ENCODE measurements at places on chromosomes 12 and 14. TPM values are rescaled to one million over a fixed set of nuclear protein-coding genes. Genes with fewer than 3 reads are reported as not detected.

Gene EPYC
- 0.09 TPM for polyA plus RNA-seq

- peak; percentile 90 for DNase-seq
These were observed 4.5 kb upstream of the IRF2BPL start for GRCh38 chr14:77032844-77033621.

Gene IAPP
- polyA plus RNA-seq: not detected

Gene CCDC175
- polyA plus RNA-seq: 0.62 TPM

Gene PTCSC3
- not detected for polyA plus RNA-seq

Gene GPR132
- 0.70 TPM for polyA plus RNA-seq

Gene ANKS1B
- polyA plus RNA-seq: 3.1 TPM

- DNase-seq: no peak
These were observed 153.0 kb upstream of the MYL2 start for GRCh38 chr12:111073370-111073769.

Gene KRT3
- not detected for polyA plus RNA-seq

Gene TTC9
- polyA plus RNA-seq: 3.2 TPM

Gene TMPRSS12
- polyA plus RNA-seq: not detected

Gene NKX2-1
- not detected for polyA plus RNA-seq

GRCh38 chr14:76644855-76645518, 116.3 kb upstream of the VASH1 start:
- DNase-seq: peak; percentile 26

- DNase-seq: no peak
These were observed 129.8 kb upstream of the TMEM132C start for GRCh38 chr12:128137140-128137539.

- no peak for DNase-seq
These were observed 106.4 kb downstream of the EPS8 start for GRCh38 chr12:15682826-15683225.

- DNase-seq: no peak
These were observed 51.1 kb upstream of the HIF1A start for GRCh38 chr14:61644175-61644574.

GRCh38 chr14:91159906-91160305, 46.0 kb downstream of the DGLUCY start:
- no peak for DNase-seq

All from right renal pelvis (tissue), 4 donors.